ENCODE measurements at places on chromosomes 5 and 9.

DNA sequence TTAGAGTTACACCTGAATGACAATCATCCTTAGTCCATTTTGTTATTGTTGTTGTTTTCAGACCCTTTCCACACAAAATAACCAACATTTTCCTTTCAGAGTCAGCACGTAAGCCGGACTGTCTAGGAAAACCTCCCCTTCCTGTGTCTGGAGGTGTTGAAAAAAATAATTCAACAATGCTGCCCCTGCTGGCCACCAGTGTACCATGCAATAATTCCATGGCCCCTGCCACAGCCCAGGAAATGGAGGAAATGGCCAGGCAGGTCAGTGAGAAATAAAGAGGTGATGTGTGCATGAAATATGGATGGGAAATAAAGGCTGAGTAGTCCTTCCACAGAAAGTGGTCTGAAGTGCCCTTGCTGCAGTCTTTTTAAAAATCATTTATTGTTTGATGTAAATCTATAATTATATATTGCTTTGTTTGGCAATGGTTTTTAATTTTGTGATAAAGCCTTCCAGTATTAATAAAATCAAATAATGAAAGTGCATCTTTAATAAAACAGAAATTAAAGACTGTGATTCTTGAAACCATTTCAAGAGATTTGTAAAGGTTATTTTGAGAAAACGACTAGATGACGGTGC is 152.8 kb upstream of the PAPPA start:
- peak; percentile 3 for DNase-seq

DNA sequence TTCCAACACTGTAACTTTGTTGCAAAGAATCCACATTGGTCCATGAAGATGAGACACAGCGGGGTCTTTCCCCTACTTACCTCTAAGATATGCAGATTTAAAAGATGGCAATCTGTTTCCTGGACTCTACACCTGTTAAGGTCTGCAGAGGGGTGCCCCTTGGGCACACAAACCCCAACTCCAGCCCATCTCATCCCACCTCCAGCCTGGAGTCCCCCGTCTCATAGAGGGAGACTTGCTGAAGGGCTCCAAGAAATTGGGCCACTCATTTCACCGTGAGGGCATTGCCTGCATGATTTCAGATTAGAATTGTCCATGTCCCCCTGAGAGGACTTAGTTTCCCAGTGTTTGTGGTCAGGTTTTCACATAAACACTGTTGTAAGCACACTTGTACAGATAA is 365.7 kb downstream of the IRX2 start:
- DNase-seq = no peak

GRCh38 chr5:158777647-158778350 is 321.9 kb downstream of the EBF1 start:
- DNase-seq = no peak

DNA sequence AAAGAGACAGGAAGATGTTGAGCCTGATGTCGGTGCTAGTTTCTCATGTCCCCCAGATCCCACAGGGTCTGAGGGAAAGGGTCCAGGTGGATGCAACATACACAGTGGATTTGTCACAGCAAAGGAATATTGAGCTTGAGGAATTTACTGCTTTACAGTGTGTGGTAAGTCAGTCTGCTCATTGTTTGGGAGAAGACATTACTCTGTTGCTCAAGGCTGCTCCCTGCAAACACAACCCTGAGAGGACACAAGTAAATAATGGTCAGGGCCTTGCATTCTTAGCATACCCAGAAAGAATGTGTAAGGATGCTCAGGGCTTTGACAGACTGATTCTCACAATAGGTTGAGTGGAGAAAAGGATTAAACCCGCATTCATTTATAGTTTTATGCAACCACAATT is 7.3 kb upstream of the MAN2A1 start:
- no peak for DNase-seq

DNA sequence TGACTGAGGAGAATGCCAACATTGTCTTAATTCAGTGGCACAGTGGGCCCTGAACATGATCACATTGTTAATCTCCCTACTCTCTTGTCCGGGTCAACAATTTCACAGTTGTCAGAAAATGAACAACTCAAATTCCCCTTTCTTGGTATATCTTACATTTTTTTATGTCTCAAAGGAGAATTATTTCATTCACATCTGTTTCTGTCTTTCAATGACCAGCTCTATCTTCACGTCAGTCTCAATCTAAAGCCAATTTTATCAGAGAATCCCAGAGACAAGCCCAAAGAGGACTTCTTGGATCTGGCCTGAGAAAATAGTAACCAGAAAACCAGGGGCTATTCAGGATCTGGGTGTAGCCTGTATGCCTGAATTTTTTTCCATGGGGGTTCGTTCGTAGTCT is 477.5 kb downstream of the PDE4D start:
- DNase-seq = no peak

DNA sequence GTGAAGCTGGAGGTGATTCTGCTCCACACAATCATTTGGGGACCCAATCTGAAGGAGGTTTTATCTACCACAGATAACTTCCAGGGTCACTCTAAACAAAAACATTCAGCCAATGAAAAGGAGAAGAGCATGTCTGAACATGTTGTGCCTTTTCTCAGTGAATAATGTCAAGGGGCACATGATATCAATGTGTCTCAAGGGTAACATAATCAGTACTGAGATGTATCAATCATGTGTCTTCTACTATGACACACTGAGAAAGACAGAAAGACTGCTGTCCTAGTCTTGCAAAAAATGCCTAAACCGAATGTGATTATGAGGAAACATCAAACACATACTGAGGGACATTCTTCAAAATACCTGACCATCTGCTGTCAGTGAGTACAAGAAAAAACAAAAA is 25.4 kb upstream of the RASA1 start:
- DNase-seq = no peak

DNA sequence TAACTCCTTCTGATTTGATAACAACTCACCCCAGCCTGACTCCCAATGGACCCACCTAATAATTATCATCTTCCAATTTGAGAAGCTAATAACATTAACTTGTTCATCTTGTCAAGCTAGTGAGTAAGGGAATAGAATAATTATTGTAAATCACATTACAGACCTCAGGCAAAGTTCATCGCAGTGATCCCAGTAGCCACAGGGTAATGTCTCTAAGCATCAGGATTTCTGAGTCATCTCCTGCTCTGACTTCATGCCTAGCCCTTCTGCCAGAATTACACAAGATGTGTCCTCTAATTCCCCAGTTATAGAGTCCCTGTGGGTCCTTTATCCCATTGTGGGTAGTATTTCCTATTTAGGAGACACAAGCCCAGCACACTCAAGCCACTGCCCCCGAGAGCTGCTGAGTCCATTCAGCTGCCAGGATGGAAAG is 365.7 kb downstream of the DEPDC1B start:
- DNase-seq = no peak

- no peak for DNase-seq
Observed at GRCh38 chr5:170297589-170298462, at the start of gene LCP2. Gene LCP2 (minus strand): TSS chr5:170297777. CDS start chr5:170297611, 166 bp downstream.

GRCh38 chr5:83031381-83031780 is 45.8 kb downstream of the TMEM167A start:
- no peak for DNase-seq

DNA sequence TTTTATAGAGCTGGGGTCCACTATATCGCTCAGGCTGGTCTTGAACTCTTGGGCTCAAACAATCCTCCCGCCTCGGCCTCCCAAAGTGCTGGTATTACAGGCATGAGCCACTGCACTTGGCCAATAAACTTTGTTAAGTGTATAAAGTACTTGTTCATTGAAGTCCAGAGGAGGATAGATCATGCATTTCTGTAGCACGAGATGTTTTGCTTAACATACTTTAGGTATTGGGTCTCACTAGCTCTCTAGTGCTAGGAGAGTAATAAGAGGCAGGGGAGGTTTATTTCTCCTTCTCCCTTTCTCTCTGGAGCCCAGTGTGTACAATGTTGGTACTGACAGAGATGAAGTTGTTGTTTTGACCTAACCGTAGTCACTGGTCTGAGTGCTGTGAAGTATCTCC is 125.6 kb upstream of the KLF9 start:
- DNase-seq = no peak

GRCh38 chr9:123318202-123318601 is 37.8 kb upstream of the CRB2 start:
- no peak for DNase-seq

DNA sequence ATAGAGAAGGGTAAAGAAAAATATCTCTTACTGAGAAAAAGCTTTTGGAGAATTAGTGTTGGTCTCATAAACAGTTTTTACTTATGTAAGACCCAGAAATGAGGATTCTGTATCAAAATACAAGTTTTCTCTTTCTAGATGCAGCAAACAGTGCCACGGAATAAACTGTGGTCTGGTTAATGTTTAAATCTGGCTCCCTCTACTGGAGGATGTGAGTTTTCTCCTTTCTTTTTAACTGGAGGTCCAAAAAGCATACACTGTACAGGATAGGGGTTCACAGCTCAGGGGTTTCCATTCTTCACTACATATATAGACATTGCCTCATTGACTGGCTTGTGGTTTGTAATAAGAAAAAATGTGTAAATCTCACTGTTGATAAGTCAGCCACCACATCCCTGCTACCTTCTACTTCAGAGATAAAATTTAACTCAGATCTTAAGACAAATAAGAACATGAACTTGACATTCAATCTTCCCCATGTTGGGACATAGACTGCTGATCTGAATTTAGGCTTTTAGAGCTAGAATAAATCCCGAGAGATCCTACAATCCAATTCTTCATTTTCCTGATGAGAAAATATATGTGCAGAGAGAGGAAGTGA is 98.9 kb downstream of the CFAP95 start:
- DNase-seq = peak; percentile 71

Data from NCI-H2171 treated with DMSO at 0.1 percent for 48 hours (cell line).